ENCODE measurements at places on chromosomes 5 and 9.
A peak's percentile ranks its signal among the peaks of the same experiment; 100 is the strongest.

DNA sequence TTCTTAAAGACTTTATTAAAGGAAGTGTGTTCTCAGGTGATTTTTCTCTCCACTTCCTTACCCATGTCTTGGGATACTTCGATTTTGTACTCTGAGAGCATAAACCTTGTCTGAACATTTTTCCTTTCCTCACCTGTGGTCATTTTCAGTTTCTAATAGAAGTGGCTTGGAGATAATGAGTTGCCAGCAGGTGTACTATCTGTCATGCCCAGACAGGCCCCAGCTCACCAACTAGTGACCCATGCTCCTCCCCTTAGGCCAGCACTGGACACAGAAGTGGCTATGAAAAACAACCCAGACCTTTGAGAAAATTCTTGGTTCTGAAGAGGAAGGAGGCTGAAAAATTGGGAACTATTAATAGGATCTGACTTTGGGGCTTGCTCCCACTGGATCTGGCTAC lies 49.2 kb upstream of the SMIM32 start:
- no peak for DNase-seq

DNA sequence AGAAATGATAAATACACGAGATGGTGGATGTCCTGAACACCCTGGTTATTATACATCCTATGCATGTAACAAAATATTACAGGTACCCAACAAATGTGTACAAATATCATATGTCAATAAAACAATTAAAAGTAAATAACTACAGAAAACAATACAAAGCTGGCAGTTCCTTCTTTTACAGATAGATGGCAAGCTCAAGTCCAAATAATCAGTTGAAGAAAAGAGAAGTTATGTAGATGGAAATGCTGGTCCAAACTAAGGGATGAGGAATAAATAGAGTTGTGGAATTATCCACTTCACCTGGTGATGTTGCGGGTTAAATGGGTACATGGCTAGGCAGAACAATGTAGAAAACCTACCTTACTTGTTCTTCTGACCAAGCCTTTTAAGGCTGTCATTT lies 79.4 kb downstream of the PALM2AKAP2 start:
- no peak for DNase-seq

DNA sequence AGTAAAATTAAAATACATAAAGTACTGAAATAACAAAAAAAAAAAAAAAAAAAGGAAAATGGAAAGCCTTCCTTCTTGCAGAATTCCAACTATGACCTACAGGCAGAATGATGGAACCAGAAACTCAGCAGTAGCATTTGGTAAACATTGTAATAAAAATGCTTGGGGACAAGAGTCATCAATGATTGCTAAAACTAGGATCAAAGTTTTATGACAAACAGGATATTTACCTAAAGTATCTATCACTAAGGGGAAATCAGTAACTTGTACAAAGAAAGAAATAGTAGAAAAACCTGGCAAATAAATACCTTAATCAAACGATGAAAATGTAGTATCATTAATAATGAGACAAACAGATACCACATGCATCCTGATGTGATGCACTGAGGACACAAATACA lies 17.5 kb downstream of the ERMP1 start:
- no peak for DNase-seq

DNA sequence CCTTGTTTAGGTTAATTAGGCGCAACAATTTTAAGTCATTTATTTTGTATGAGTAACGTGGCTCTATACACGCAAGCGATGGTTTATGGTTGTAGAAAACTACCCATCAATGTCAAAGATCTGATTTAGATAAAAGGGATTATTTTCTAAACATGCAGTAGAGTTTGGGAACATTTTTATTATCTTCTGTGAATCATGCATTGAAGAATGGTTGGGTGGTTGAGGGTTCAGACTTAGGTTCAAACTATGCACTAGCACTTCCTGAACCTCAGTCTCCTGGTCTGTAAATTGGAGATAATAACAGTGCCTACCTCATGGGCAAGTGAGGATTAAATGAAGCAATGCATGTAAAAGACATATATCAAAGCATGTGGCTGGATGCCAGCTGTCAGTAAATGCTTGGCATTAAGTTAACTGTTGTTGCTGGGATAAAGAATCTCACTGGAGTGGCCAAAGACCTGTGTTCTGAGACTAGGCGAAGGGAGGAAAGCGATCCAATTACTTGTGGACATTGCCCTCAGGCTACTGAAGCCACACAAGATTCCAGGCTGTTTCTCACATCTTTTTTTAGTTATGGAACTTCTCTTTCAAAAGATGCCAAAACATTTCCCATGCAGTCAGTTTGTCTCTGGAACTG lies 1.1 kb upstream of the OTULINL start:
- no peak for DNase-seq

GRCh38 chr9:12065050-12065449 lies 628.1 kb upstream of the TYRP1 start:
- no peak for DNase-seq

DNA sequence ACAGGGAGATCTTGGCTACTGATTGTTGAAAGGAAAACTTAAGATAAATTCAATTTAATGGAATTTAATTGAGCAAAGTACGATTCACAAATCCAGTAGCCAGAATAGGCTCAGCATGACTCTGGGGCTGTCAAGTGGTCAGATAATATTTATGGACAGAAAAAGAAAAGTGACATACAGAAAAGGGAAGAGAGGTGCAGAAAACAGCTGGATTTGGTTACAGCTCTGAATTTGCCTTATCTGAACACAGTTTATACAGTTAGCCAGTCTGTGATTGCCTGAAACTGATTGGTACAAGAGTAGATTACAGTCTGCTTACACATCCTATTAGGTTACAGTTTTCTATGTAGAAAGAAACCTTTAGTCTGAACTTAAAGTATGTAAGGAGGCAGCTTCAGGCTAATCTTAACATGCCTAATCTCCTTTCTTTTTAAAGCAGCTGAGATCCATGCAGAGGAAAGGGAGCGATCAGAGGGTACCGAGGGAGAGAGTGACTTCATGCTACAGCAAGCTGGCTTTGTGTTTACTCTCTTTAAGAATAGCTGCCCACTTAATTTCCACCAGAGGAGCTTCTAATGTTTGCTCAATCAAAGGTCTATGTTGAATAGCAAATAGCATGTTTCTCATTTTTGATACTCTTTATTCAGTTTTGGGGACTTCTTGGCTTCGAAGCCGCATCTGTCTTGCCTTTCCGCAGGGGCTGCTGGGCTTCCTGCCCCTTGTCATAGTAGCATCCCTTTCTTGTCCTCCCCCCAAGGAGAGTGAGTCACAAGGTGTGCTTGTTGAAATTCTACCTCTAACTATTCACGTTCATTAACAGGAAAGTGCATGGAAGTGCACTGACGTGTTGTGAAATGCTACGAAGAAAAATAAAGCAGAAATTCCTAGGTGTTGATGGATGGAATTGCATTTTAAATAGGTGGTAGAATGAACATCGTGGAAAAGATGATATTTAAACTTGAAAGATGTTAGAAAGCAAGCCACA lies 761.2 kb downstream of the TAF11L14 start:
- no peak for DNase-seq

- DNase-seq = no peak
Observed at GRCh38 chr5:118891252-118891651, 97.1 kb downstream of the DTWD2 start.

DNA sequence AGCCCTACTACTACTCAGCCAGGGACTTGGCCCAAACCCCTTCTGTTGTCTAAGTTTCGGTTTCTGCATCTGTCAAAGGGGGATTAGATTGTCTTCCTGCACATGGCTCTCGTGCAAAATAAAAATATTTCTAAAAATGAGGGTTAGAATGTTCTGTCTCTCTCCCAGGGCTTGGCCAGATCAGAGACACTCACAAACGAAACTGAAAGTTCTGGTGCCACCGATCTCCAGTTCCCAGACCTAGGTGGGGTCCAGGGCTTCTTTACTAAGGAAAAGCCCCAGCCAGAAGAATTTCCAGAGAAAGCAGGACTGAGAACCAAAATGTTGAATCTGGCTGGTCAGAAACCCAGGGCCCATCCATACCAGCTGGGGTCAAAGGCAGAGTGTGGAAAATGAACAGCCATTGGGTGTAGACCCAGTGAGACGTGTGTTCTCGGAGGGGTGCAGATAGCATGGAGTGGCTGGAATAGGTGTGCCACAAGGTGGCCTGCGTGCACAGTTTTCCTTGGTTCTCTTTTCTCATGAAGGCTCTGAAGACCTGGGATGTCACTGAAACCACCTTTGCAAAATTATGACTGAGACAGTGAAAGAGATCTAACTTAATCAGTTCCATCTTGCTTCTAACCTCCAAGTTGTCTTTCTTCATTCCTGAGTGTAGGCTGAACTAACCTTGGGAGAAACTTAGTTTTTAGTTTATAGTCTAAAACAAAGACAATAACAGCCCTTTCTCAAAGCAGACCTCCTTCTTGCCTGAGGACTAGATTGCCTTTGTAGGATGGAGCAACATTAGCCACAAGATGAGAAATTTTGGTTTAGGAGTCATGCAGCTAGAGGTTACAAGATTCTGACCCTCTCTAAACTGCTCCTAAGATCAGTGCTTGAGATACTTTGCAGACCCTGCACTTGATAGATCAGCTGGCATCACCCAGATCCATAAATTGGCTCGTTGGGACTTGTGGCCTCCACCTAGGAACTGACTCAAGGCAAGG lies 2.3 kb upstream of the SLC23A1 start:
- peak; percentile 47 for DNase-seq

- no peak for DNase-seq
Observed at GRCh38 chr5:131521252-131521651, 113.8 kb downstream of the RAPGEF6 start.
